Suppressor macrophage treated with lipopolysaccharide for 4 hours (primary cell): ENCODE measurements at places on chromosomes 5 and 9.

DNA sequence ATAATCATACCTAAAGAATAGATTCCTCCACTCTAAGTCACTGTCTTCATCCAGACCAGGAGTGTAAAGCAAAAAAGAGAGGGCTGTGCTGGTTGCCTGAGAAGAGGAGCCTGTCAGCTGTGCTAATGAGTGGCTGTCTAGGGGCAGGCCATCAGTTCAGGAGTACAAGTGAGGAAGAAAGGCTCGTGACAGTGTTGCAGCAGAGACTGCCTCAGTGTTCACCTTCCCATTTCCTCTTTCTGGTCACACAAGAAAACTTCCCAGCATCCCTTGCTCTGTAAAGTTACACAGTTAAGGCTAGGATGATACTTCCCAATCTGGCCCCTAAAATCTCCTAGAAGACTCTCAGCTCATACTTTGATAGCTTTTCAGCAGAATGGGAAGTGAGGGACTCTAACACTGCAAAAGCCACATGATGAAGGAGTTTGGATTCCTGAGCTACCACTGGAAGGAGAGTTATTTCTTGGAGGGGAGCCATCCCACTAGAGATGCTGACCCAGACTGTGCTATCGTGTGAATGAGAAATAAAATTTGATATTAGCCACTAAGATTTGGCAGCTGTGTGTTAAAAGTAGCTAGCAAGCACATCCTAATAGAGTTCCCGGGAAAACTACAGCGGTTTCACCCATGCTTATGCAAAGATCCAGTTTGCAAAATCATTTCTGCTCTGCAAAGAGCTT, 67.1 kb downstream of the ADAMTS12 start:
- DNase-seq, result peak; percentile 12

DNA sequence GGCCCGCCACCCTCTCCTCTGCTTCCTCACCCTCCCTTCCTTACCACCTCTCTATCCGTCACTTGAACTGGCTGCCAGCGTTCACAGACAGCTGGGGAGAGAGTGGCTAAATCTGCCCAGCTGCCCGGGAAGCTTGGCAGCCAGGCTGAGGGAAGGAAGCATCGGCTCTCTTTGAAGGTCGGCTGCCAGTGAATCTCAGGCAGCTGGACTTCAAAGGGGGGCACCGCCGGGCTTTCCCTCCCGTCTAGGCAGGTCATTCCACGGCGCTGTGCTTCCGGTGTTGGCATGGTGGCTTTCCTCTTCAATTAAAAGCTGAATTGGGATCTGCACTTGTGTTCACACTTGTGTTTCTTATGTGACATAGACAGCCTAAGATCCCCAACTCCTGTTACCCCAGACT, 174.0 kb downstream of the GDNF start:
- DNase-seq, result no peak

DNA sequence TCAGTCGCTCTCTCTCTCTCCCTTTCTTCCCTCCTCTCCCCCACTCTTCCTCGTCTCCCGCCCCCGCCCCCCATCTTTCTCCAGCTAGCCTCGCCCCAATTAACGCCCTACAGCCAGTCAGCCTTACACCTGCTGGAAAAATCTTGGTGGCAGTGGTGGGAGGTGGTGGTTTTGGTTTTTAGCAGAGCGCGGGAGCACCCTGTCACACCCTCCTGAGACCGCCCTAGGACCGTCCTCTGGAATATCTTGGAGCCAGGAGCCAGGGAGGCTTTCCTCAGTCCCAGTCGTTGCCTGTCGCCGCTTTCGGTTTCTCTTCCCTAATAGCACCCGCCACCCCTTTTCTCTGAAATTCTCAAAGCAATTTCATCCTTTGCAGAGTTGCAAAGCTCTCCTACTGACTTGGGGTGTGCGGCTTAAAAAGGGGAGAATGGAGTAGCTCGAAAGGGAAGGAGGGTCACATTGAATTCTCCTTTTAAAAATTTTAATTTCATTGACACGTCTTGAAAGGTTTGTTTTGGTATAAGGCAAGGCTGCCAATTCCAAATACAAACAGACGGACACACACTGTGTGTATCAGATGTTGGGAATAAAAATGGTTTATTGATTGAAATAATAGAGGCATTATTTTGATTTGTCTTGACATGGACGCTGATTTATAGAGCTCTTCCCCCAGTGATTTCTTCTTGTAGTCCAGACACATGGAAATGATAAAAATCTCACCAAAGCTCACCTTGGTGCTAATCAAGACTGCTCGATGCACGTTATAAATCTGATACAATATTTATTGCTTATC, 301.3 kb downstream of the PARP8 start:
- DNase-seq, result peak; percentile 48

GRCh38 chr5:143258559-143259253, 144.8 kb downstream of the NR3C1 start:
- no peak for DNase-seq

GRCh38 chr5:154311362-154311761, 120.8 kb downstream of the GALNT10 start:
- no peak for DNase-seq

DNA sequence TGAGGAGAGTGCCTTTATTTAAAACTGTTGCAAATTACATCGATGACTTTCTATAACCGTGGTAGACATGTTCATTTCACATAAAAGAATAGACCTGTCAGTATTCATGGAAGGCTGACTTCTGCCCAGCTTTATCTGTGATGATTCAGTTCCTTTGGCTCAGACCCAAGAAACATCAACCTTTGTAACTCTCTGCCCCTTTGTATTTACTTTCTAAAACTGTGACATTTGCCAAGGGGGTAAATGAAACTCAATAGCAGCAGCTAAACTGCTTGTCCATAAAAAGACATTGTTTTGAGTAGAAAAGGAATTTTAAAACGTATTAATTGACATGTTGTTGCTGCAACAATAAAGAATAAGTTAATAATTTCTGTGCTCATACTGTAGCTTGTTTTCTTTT, 137.8 kb upstream of the ANKH start:
- no peak for DNase-seq

- no peak for DNase-seq
Measured at GRCh38 chr9:16236311-16236710, 634.2 kb downstream of the BNC2 start.

DNA sequence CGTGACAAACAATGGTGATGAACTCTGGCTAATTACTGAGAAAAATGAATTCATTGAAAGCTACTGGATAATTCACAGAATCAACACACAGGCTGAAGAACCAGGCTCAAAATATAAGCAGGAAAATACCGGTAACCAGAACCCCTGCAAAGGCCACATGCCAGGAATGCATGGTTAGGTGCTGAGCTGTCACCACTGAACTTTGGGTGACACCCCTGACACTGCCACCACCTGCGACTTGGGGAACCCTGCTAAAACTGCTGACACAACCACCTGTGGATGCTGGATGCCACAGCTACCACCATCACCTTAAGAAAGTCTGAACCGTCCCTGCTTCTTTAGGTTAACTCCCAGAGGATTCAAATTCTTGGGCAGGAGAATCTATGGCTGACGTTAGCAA, 72.0 kb upstream of the NR4A3 start:
- no peak for DNase-seq

DNA sequence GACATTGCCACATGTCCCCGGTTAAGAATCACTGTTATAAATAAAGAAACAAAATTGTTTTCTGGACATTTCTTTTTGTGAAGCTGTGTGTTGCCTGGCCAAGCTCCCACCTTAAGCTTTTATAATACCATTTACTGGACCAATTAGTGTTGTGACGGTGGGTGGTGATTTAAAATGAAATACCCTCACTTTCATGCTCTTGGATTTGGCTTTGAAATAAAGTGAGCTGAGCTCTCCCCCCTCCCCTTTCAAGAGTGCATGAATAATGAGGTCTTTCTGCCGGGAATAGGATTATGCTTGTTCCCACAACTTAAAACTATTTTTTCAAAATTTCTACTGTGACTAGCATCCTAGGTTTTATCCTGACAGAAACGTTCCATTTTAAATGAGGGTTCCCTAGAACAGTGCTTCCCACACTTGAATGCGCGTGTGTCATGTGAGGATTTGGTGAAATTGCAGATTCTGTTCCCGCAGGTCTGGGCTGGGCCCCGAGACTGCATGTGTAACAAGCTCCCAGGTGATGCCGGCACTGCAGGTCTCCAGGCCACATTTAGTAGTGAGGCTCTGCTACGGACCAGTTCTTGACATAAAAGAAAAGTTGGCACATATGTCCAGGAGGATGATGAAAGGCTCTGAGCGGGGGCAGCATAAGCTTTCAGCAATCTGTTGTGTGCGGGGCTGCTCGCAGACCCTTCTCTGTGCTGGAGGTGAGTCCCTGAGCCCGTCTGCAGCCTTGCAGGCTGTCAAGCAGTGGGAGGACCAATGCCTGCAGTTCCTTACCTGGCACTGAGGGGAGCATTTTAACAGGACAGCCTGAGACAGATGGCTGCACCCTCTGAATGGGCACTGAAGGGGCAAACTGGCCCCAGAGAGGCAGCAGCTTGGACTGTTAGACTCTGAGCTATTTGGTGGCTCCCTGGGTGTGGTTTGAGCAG, 24.4 kb downstream of the IQGAP2 start:
- DNase-seq, result no peak

DNA sequence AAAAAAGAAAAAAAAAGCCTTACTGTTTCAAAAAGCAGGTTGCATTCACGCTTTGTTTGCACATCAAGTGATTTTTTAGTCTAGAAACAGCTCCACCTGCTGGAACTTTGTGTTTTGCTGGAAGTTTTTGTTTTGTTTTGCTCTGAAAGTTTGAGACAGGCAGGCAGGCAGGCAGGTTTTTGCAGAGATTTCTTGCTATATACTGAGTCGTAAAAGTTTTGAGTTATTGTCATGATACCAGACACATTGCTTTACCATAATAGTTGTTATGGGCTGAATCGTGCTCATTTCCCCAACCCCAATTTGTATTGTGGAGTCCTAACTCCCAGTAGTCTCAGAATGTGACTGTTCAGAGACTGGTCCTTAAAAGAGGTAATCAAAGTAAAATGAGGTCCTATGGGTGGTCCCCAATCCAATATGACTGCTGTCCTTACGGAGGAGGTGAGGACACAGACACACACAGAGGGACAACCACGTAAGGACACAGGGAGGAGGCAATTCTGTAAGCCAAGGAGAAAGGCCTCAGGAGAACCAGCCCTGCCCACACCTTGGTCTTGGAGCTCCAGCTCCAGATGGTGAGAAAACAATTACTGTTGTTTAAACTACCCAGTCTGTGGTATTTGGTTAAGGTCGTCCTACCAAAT, 20.9 kb downstream of the OR2Y1 start:
- peak; percentile 13 for DNase-seq

DNA sequence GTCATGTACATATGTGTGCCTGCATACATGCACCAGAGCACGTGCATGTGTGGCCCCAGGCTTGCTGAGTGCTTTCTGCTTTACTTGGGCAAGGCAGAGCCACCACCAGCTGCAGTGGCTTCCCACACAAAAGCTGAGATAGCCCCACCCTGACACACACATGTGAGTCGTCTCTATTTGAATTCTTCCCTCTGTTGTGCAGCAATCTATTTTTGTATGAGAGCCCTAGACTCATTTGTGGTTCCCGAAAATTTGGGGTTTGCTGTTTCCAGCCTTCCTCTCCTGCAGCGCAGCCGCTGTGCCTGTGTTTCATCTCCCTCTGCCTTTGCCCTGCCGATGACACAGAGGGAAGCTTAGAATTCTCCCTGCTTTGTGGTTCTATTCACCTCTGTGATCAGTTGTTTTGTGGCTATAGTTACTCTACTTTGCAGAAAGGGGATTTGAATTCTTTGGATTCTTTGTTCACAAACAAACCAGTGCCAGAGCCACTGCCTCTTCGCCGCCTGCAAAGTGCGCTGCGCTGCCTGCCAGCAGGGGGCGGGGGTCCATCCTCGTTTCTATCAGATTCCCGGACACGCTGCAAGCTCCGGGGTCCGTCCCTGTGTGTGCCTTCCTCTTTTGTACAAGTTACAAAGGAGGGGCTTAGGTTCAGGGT, 95.8 kb upstream of the DAP start:
- DNase-seq, result peak; percentile 56

- DNase-seq, result no peak
Measured at GRCh38 chr5:107321906-107322305, 348.8 kb downstream of the EFNA5 start.

DNA sequence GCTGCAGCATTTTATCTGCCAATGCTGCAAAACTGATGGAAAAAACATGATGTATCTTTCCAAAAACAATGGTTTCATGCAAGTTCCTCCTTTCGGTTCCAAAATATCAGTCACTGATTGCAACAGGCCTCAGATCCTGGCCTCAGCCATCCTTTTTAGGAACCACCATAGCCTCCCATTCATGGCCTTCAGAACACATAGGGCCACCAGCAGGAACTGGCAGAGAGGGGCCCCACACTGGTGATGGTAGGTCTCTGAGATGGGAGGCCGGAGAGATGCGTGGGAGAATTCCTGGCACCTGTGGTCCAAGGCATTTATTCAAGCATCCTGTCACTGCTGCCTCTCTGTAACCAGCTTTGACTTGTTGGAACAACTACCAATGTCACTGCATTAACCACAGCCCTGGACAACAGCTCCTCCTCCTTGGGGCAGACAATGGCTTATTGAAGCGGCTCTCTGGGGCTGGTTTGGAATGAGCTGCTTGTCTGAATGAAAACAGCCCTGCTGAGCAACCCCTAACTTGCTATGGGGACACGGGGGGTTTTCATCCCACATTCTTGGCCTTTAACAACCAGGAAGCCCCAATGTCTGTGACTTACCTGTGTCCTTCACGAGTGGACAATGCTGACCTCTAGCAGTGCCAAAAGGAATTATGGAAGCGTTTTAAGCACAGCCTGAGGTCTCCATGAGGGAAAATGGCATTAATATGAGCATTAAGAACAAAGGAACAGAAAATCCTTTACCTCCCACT, 108.1 kb downstream of the LHFPL2 start:
- peak; percentile 91 for DNase-seq

DNA sequence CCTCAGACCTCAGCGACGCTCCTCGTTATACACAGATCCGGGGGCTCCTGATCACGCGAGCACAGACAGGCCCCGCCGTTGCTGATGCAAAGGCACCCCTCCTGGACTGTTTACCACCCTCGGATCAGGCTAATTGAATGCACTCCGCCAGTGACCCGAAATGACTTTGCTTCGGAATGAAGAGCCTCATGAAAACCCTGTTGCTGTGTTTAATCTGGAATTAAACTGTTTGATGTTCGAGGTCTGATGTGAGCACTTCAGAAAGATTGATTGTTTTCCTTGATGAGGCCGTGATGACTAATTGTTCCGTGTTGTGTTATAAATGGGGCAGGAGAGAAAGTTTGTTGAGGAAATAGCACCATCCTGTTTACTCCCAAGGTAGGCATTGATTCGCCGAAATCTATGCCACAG, 190.5 kb upstream of the PPP1R26 start:
- DNase-seq, result no peak

GRCh38 chr5:57504357-57504756, 21.7 kb upstream of the ACTBL2 start:
- no peak for DNase-seq

DNA sequence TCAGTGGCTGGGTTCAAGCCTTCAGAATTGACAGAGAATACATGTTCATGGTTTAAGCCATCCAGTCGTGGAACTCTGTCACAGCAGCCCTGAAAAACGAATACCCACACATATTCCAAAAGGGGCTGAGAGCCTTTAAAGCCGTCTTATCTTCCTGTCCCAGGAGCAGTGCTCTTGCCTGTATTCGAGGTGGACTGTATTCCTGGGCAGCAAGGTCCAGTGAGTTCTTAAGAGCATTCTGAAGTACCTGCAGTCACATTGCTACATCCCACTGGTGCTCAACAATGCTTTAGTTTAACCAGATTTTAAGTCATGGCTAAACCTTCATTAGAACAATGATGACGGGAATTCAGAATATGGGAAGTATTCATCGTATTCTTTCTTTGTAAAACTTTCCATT, 380.7 kb upstream of the KLF4 start:
- DNase-seq, result no peak
